ENCODE measurements at places on chromosomes 4 and X. TPM values are rescaled to one million over a fixed set of nuclear protein-coding genes. Genes with fewer than 3 reads are reported as not detected.

Gene BMPR1B
- total RNA-seq, result 5.9 TPM

Gene SPIN4
- total RNA-seq, result 5.4 TPM

Gene CLDN2
- not detected for total RNA-seq

Gene CT45A10
- not detected for total RNA-seq

Gene PF4V1
- not detected for total RNA-seq

Gene SGMS2
- total RNA-seq, result 32.3 TPM

Gene UGT2A3
- total RNA-seq, result not detected

Gene XAGE2
- total RNA-seq, result not detected

Gene MAGEB1
- total RNA-seq, result not detected

Gene TAB3
- total RNA-seq, result 20.4 TPM

Gene PLXNB3
- 12.4 TPM for total RNA-seq

Gene ZDHHC15
- under 0.01 TPM for total RNA-seq

Gene SORCS2
- total RNA-seq, result 0.46 TPM

Gene SHROOM4
- total RNA-seq, result 5.9 TPM

Gene SRPK3
- 0.31 TPM for total RNA-seq

Gene CXCL1
- 174 TPM for total RNA-seq

Gene IL15
- total RNA-seq, result 4.0 TPM

Gene CT83
- not detected for total RNA-seq

Gene SHROOM2
- 2.1 TPM for total RNA-seq

Gene CPZ
- not detected for total RNA-seq

Gene MAMLD1
- 0.67 TPM for total RNA-seq

Gene SSX4
- total RNA-seq, result not detected

Gene ABHD18
- 6.3 TPM for total RNA-seq

Gene MAP7D3
- total RNA-seq, result 14.0 TPM

Gene SMR3B
- total RNA-seq, result not detected

Gene FGFBP2
- 2.1 TPM for total RNA-seq

Gene UGT2A1
- not detected for total RNA-seq

Gene CENPVL2
- not detected for total RNA-seq

Gene OSTC
- total RNA-seq, result 96.7 TPM

Gene JADE3
- 6.3 TPM for total RNA-seq

Gene MAGEB5
- total RNA-seq, result not detected

Gene C4orf50
- total RNA-seq, result not detected

Gene CYTL1
- 4.8 TPM for total RNA-seq
